Motor neuron (in vitro differentiated cells): ENCODE measurements at places on chromosomes 3 and 15.

- ATAC-seq: peak; percentile 83
Measured at GRCh38 chr3:186209810-186210752, 101.2 kb upstream of the ETV5 start.

DNA sequence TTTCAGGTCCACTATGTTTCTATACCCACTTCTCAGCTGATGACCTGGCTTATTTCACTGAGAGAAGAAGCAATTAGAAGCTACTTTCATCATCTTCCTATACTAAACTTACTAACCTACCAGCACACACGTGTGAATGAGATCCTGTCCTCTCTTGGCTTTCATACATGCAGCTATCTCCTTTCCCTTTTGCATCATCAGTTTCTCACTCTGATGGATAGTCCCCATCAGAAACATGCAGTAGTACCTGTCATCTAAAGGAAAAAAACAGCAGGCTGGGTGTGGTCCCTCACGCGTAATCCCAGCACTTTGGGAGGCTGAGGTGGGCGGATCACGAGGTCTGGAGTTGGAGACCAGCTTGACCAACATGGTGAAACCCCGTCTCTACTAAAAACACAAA lies 237.6 kb upstream of the C2CD4B start:
- no peak for ATAC-seq

DNA sequence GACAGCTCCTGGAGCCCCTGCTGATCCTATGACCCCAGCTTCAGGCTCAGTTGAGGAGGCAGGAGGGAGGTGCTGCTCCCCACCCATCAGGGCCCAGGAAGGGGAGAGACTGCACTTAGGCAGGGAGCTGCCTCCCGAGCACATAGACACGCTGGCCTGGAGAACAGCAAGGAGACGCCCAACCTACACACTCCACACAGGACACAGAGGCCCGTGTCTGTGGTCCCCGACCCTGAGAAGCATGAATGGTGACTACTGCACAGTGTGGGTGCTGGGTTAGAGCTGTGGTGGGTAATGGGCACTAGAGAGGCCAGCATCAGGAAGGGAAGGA lies 1.1 kb upstream of the HHATL start:
- ATAC-seq: no peak

DNA sequence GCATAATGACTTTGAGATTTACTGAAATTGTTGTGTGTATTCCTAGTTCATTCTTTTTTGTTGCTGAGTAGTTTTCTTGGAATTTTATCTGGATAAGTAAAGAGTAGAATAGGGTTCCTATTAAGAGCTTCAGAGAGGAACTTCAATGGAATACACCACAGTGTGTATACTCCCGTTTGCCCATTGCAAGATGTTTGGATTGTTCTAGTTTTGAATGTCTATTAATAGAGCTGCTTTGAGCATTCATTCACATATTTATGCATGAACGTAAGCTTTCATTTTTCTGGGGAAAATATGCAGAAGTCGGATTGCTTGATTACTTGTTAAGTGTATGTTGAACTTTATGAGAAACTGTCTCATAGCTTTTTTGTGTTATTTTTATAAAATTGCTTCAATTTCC lies 580.5 kb downstream of the OTOL1 start:
- no peak for ATAC-seq

DNA sequence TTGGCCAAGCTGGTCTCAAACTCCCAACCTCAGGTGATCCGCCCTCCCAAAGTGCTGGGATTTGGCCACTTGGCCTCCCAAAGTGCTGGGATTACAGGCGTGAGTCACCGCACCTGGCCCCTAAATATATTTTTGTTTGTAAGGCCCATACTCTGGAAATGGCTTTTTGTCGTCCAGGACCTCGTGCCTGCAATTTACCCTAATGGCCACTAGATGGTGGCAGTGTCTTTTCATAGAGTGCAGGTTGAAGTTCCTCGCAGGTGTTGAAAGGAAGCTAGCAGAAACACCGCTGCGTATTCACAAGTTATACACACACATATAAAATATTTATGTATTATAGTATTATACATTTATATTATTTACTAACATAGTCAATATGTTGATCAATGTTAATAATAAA lies 97.2 kb downstream of the LRTM1 start:
- no peak for ATAC-seq

- ATAC-seq: peak; percentile 42
Measured at GRCh38 chr15:79804838-79805237, 92.0 kb downstream of the MTHFS start.

- ATAC-seq: no peak
Measured at GRCh38 chr3:97691354-97691753, 73.2 kb upstream of the ARL6 start.

DNA sequence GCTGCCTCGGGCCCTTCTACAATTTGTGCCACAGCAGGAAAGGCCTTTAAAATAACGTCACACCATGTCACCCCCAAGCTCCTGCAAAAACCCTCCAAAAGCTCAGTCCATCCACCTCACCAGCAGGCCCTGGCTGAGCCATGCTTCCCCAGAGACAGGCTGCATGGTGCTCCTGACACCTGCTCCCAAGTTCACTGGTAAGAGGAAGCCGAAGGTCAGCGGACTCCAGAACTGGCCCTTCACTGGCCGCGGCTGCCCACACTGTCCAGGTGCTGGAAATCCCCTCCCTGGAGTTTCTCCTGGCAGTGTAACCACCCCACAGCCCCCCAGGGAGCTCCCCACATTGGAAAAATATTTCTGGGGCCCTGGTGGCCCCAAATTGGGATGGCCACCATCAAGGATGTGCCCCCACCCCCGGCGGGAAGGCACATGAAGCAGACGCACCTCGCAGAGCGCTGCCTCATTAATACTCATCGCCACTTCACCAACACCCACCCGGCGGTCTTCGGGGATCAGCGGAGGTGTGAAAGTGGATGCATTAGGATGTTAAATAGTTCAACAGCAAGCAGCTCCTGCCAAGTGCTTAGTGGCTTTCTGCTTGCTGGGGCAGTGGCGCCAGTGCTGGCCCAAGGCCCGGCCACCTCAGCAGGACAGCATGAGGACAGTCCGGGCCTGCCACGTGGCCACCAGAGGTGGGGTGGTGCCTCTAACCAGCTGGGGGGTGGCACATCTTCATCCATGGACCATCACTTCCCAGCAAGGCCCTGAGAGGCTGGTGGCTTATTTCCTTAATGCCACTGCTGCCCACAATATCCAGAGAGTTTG lies 146.1 kb upstream of the IQSEC1 start:
- ATAC-seq: no peak
